GM04504 (cell line): ENCODE measurements at places on chromosomes 3 and 15.

GRCh38 chr3:124174476-124174875 lies 182.6 kb upstream of the ROPN1 start:
- no peak for DNase-seq

DNA sequence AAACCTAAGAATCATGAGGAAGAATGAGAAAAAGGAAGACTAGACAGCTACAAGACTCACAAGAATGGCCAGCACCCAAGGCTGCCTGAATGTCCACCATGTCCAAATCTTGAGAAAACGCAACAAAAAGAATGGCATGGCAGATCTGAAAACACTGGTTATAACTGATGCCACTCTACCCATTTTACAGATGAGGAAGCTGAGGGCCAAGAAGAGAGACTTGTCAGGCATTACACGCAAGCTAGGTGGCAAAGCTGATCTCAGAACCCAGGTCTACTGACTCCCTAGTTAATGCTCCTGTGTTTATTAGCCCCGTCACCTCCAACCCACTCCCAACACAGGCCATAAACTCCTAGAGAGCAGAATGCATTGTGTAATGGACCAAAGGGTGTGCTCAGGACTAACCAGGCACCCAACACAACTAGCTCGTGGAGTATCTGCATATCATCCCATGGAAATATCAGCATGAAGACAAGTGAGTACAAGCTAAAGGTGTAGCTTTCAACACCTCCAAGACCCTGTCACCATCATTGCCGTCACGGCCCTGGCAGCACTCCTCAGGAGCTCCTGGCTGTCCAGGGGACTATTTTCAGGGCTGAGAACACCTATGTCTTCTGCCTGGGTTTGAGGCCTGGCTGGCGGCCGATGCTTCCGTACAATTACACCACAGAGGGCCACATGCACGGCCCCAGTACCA lies 111.7 kb downstream of the XXYLT1 start:
- DNase-seq: no peak

GRCh38 chr3:136862617-136863322 lies 762 bp downstream of the NCK1 start:
- DNase-seq: peak; percentile 17

GRCh38 chr15:79989682-79990081 lies 18.7 kb upstream of the BCL2A1 start:
- no peak for DNase-seq
